ENCODE measurements at places on chromosomes 3 and 15.
A peak's percentile ranks its signal among the peaks of the same experiment; 100 is the strongest.

DNA sequence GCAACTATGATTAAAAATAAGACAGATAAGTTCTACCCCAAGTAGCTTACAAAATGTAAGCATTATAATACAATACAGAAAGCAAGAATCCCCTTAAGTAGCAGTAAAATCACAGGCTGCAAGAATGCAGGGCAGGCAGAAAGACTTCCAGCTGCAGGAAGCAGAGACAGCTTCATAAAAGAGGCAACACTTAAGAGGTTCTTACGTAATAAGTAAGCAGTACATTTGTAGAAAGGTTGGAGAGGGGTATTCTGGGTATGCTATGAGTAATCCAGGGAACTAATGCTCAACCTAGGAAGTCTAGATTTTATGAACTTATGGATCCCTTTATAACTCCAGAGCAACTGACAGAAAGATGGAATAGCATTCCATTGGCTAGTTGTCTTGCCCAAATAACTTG is 151.6 kb downstream of the IL5RA start:
- DNase-seq, result no peak

GRCh38 chr3:29693863-29694262 is 413.0 kb downstream of the RBMS3 start:
- no peak for DNase-seq

DNA sequence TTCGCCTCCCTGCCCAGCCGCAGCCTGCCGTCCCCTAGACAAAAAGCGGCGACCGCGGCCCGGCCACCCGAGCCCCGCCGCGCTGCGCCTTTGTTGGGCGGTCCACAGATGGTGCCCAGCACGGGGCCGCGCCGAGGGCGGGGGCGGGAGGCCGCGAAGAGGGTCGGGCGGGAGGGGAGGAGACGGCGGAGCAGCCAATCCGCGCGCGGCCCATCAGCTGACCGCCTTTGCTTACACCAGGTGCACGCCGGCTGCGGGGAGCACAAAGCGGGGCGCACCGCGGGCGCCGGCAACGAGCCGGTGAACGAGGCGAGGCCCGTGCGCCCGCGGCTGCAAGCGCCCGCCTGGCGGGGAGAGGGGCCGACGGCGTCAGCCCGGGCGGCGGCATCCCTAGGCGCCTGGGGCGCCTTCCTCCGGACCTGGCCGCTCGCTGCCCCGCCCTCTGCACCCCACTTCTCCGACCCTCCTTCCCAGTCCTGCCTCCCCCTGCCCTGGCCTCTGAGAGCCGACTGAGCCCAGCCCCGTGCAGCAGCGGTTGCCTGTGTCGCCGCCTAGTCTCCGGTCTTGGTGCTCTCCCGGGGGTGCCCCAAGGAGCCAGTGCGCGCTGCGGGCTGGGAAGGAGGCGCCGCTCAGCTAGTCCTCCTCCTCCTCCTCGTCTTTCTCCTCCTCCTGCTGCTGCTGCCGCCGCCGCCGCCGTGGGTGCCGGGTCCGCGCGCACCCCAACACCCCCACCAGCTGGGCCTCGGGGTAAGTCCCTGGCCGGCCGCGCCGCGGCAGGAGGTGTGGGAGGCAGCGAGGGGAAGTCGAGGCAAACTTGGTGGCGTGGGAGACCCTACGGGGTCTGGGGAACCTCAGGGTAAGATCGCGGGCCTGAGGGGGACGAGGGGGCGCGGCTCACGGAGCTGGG is at the start of gene LRRN1:
Gene LRRN1 (plus strand): TSS at position 259 of the 907 bp plus-strand sequence. CDS start 45,211 bp downstream, outside the sequence.
- DNase-seq, result peak; percentile 63

- DNase-seq, result no peak
Measured at GRCh38 chr3:74469151-74469550, 145.3 kb downstream of the CNTN3 start.

GRCh38 chr3:31399271-31399670 is 133.5 kb upstream of the STT3B start:
- DNase-seq, result no peak
